ENCODE measurements at places on chromosomes 4 and X.
A peak's percentile ranks its signal among the peaks of the same experiment; 100 is the strongest.

- no peak for DNase-seq
Observed at GRCh38 chrX:115400960-115401359, 111.4 kb downstream of the LUZP4 start.

- no peak for DNase-seq
Observed at GRCh38 chr4:71866212-71866885, 82.5 kb upstream of the GC start.

GRCh38 chr4:76620723-76621468, 185.9 kb downstream of the SHROOM3 start:
- no peak for DNase-seq

DNA sequence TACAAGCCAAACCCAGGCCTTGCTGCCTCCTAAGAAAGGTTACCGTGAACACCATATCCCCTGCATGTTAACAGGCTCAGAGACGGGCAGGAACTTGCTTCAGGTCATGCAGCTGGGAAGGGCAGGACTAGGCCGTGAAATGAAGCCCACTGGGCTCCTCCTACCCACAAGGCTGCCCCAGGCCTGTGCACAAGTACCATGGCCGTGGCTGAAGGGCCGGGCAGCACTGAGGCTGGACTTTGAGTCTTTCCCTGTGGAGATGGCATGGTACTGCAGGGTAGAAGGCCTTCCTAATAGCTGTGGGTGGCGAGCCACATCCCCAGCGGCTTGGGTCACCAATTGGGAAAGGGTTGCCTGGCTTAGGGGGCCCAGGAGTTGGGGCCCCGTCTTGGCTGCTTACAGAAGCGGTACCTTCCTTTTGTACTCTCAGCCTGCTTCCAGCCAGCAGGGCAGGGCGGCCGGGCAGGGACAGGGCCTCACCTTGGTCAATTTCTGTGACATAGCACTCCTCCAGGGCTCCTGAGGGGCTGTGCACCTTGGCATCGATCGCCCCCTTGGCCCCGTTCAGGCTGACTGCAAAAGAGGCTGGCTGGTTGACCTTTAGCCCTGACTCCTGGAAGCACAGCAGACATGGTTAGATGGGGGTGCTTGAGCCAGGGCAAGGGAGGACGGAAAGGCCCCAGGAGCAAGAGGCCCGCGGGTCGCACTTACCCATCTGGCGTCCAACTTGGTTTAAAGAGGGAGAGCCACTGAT, 23.8 kb downstream of the FLNA start:
- DNase-seq: no peak

DNA sequence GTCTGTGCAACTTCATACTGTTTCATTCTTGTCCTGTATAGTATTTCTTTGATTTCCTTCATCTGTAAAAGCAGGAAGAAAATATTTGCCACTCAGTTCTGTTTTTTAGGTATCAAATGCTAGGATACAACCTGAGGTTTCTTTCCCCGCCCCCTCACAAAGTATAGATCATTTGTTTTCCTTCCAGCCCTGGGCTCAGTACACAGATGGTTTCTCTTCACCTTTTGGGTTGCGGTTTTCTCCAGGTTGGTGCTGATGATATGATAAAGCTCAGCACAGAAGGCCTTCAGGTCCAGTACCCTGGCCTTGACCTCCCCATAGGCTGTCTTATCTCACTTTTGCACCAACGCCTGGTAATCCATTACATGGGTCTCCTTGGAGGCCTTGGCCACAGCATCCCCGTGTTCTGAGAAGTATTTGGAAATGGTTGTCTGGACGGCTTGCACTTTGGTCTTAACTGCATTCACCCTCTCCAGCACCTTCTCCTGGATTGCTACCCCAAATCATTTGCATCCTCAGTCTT, 35.2 kb downstream of the PTTG2 start:
- no peak for DNase-seq

- peak; percentile 28 for DNase-seq
Observed at GRCh38 chrX:130716346-130716745, 186.7 kb downstream of the ENOX2 start.

DNA sequence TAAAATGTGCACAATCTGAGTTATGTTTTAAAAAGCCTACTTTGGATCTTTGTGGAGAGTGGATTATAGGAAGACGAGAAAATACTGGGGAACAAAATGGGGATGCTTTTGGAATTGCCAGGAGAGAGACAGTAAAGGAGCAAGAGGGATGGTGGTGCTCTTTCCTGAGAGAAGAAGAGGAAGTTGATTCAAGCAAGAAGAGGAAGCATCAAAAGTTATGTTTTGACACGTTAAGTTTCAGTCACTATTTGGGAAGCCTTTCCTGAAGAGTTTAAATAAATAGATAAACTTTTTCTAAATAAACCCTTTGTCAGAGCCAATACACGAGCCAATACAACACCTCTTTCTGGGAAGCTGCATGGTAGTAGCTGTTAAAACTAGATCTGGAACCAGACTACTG, 394.1 kb downstream of the GALNTL6 start:
- DNase-seq: no peak

DNA sequence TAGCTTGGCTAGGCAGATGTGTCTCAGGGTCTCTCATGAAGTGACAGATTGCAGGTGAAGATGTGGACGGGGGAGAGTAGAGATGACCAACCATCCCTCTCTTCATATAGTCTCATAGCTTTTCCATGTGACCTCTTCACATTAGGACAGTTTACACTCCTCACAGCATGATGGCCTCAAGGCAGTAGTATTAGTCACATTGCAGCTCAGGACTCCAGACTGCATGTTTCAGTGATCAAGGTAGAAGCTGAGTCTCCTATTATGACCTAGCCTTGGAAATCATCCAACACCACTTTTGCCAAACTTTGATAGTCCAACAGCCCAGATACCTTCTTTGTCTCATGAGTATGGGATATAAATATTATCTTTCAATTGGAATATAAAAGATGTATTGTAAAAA, 147.7 kb downstream of the GASK1B start:
- no peak for DNase-seq

- DNase-seq: no peak
Observed at GRCh38 chrX:53184836-53185235, 40.2 kb downstream of the KDM5C start.

GRCh38 chrX:130347321-130347720, 7.6 kb downstream of the SLC25A14 start:
- DNase-seq: no peak

- DNase-seq: no peak
Observed at GRCh38 chr4:103156106-103156505, 42.0 kb downstream of the CENPE start.

GRCh38 chr4:5276475-5277075, 225.3 kb downstream of the STK32B start:
- no peak for DNase-seq

DNA sequence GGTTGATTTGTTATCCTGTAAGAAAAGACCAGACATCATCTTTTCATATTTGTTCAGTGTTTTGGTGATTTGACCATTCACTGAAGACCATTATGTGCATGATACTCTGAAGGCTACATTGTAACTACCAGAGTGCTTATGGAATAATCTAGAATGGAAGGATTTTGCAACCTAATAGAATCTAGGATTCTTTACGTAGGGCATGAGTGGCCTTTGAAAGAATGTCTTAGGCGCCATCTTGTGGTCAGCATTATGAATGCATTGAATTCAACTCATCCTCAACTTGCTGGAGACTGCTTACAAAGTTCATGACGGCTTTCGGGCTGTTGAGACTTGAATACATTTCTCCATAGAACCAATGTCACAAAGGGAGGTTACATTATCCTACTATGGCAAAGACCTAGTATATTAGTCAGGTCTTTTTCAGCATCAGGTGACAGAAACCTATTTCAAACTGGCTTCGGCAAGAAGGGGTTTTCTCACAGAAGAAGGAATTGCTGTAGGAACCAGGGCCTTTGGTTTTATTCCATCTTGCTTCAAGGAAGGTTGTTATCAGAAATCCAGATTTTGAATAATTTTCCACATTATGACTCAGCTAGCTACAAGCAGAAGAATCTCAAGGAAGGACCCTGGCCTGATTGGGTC, 104.1 kb downstream of the GPAT3 start:
- DNase-seq: no peak

DNA sequence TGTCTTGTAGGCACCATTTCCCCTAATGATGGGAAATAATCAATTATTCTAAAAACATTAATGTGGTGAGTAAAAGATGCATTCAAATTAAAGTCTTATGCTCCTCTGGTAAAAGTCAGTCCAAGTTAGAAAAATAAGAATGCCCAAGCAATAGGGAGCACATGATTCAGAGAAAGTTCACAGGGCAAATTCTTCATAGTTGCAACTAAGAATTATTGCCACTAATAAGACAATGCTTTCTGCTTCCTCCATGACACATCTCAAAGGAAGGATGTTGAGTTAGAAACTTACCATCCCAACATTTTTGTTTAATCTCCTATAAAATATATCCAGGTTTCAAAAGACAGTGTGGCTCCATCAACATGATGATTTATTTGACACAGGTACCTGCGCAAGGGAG, 26.3 kb downstream of the PHOX2B start:
- DNase-seq: no peak

- DNase-seq: no peak
Observed at GRCh38 chrX:103556963-103557612, 28.2 kb upstream of the TCEAL4 start.

DNA sequence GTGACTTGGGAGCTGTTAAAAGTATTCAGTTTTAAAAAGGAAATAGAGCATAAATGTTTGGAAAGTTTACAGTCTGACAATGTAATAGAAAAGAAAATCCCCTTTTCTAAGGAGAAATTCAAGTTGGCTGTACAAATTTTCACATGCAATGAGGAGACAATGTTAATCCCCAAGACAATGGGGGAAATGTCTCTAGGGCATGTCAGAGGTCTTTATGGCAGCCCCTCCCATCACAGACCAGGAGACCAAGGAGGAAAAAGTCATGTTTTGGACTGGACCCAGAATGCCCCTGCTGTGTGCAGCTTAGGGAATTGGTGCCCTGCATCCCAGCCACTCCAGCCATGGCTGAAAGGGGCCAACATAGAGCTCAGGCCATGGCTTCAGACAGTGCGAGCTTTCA, 831.1 kb upstream of the ADGRL3 start:
- no peak for DNase-seq

GRCh38 chrX:42941671-42942070, 163.7 kb upstream of the PPP1R2C start:
- DNase-seq: no peak

GRCh38 chr4:70392057-70392776, 5.5 kb upstream of the OPRPN start:
- DNase-seq: no peak

GRCh38 chr4:61783050-61783449, 582.9 kb downstream of the ADGRL3 start:
- no peak for DNase-seq

- DNase-seq: no peak
Observed at GRCh38 chr4:180422989-180423711, 1820.1 kb upstream of the TENM3 start.

DNA sequence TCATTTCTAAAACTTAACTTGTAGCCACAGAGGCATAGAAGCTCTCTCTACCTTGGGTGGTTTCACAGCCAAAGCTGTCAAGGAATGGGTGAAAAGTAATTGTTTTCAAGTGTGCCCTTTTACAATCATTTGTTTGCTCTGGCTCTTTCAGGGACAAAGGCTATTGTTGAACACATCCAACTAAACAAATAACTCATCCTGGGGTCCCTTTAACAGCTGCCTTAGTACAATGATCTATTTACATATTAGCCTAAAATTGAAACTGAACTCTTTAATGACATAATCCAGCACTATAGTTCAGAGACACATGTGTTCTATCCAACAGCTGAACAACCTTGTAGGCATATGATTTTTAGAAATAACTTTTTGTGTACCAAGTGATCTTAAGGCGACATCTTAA, 3.7 kb downstream of the HHIP start:
- DNase-seq: no peak

DNA sequence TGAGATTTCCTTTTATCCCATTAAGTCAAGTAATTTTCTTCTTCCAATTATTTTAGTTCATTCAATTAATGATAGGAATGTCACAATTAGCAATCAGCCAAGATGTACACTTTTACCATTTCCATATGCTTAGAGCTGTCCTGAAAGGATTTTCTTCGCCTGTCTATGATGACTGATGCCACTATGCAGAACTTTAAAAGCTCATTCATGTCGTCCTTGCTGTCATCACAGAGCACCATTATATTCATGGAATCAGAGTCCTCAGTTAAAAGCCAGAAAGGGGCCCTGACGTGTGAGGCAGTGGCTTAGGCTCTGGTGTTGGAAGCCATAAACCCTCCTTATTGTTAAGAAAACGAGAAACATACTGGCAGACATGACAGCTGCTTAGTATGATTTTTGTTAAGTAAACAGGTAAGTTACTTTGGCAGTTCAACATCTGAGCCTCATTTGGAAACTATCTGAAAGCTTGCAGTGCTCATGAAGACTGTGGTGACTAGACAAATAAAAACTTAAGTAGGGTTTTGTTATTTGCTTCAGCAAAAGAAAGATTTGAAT, 73.1 kb downstream of the HHIP start:
- no peak for DNase-seq

- DNase-seq: no peak
Observed at GRCh38 chr4:159368320-159368719, 265.4 kb downstream of the RAPGEF2 start.

GRCh38 chrX:124085063-124085462, 123.6 kb downstream of the STAG2 start:
- no peak for DNase-seq

DNA sequence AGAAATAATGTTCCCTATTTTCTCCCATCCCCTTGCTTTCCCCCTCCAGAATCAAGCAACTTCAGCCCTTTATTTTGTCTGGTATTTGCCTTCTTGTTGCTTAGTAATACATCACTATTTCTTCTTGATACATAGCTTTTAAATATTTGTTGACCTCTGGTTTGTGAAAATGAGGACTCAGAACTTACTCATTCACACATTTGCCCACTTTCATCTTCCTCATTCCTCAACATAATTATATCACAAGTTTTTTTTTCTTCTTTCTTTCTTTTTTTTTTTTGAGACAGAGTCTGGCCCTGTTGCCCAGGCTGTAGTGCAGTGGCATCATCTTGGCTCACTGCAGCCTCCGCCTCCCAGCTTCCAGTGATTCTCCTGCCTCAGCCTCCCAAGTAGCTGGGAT, 28.9 kb upstream of the NDUFC1 start:
- DNase-seq: no peak

DNA sequence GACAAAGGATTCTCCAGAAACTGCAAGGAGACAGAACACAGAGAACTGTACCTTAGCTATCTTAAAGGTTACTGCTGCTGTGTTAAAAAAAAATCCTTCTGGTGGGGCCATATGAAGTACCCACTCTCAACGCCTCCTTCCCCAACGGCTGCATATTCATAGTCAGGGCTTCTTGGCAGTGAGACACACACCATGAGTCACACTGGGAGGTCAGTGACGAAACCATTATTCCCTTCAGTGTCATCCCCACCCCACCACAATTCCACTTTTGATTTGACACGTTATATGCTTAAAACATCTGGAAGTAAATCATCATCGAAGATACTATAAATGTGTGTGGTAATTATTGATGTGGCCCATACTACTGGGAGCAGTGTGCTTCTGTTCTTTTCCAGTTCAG, 271.5 kb downstream of the LDB2 start:
- DNase-seq: no peak

DNA sequence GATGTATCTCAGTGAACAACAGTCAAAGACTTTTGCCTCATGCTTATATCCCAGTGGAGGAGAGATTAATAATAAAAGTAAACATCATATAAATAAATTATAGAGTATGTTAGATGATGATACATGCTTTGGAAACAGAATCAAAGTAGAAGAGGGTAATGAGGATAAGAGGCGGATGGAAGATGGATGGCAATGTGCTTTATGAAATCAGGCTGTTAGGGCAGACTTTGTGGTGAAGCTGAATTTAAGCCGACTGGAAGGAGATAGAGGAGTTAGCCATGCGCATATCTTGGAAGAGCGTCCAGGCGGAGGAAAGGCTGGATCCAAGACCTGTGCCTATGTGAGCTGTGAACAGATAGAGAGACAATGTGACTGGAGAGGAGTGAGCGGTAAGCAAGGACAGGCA, 74.9 kb upstream of the GUCY1A1 start:
- no peak for DNase-seq
